ENCODE measurements at places on chromosomes 4 and X.

DNA sequence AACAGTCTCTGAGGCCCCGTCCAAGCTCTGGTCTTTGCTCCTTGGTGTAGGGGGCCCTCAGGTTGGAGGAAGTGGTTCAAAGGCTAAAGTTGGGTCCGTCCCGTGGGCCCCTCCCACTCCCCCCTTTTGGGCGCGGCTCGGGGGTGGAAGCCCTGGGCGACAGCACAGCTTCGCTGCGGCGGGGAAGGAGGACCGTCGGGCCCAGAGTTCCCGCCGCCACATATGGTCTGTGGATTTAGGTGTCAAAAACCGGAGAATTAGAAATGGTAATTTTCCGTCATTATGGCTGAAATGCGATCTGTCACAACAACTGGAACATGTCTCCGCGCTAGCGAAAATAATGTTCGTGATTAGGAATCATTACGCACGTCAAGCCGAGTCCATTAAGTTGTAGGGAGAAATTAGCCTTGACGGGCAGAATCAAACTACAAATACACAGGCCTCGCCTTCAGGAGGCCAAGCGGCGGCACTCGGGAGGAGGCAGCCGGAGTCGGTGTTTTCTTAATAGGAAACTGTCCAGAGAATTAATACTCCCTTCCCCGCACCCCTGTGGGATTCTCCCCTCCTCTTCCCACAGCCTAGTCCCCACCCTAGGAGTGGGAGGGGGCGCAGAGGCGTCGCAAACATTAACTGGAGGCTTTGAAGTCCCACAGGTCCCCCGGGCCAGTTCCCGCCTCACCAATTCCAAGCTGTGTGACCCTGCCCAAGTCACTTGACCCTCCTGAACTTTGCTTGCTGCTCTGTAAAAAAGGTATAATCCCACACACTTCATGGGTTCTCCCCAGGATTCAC, 15.0 kb downstream of the NKX3-2 start:
- no peak for ATAC-seq

DNA sequence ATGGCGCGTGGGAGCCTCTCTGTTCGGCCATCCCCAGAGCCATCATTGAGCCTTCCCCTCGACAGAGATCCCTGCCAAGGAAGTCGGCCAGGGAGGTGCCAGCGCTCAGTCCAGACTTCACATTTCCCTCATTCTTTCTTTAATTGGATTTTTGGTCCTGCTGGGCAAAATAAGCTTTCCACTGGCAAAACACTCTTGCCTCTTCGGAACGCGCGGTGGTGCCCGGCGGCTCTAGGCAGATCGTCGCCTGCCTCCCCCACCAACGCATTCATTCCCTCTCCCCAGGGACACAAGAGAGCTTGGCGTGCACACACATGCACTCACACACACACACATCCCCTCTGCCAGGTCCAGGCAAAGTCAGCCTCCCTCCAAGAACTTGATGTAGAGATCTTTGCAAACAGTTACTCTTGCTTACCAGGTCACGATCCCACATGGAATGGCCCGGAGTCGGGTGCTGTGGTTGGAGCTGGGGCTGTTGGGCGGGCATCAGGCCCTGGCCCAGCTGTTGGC, 257.1 kb downstream of the BCOR start:
- no peak for ATAC-seq

DNA sequence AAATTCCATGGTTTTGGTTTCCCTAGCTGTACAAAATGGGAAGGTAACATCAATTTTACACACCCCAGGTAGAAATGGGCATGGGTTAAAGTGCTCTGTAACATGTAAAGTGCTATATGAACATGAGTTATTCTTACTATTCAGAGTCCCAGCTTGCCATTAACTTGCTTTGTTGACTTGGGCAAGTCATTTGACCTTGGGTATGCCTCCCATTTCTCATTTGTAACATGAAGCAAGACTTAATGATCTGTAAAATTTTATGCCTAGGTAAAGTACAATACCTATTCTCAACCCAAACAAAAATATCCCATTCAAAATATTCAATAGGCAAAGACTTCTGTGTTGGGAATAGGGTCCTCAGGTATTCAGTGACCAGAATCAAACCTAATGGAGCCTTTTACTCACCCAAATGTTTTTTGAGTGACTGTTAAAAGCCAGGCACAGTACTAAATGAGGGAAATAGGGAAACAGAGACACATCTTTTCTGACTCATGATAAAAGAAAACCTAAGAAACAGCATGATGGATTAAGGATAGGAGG, 126.6 kb downstream of the SH3RF1 start:
- no peak for ATAC-seq

GRCh38 chrX:12080265-12080664, 58.0 kb upstream of the FRMPD4 start:
- no peak for ATAC-seq

GRCh38 chr4:118772081-118772766, 63.7 kb downstream of the SEC24D start:
- peak; percentile 73 for ATAC-seq

- no peak for ATAC-seq
Observed at GRCh38 chr4:84938316-84938715, 28.2 kb downstream of the WDFY3 start.

GRCh38 chr4:121711263-121712000, 14.7 kb upstream of the ANXA5 start:
- ATAC-seq, result peak; percentile 74

- ATAC-seq, result peak; percentile 75
Observed at GRCh38 chr4:39759569-39759968, 61.6 kb downstream of the UBE2K start.

DNA sequence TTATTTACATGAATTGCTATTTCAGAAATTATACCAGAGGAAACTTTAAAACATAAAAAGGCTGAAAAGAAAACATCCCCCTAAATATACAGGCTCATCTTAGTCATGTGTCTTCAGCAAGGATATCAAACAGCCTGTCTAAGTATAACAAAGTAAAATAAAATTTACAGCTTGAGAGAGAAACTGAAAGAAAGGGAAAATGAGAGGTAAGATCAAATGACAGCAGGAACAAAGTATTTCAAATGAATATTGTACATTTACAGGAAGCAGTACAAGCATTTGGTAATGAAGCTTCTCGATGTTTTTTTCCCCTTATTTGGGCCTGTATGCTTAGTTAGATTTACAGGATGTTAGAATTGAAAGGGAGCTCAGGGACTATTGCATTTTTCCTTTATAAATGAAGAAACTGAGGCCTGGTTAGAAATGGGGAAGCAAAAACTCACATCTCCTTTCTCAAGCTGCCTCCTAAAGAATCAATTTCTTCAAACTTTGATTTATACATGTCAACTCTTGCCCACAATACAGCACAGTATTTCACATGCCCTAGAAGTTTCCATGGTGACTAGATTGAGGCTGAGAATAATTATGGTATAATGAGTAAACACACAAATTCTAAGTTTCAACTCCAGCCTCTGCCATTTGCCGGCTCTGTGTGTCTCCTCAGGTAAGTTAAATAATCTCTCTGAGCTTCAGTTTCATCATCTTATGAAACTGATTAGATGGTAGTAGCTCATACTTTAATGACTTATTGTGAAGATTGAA, 29.3 kb downstream of the DAPP1 start:
- ATAC-seq, result no peak

DNA sequence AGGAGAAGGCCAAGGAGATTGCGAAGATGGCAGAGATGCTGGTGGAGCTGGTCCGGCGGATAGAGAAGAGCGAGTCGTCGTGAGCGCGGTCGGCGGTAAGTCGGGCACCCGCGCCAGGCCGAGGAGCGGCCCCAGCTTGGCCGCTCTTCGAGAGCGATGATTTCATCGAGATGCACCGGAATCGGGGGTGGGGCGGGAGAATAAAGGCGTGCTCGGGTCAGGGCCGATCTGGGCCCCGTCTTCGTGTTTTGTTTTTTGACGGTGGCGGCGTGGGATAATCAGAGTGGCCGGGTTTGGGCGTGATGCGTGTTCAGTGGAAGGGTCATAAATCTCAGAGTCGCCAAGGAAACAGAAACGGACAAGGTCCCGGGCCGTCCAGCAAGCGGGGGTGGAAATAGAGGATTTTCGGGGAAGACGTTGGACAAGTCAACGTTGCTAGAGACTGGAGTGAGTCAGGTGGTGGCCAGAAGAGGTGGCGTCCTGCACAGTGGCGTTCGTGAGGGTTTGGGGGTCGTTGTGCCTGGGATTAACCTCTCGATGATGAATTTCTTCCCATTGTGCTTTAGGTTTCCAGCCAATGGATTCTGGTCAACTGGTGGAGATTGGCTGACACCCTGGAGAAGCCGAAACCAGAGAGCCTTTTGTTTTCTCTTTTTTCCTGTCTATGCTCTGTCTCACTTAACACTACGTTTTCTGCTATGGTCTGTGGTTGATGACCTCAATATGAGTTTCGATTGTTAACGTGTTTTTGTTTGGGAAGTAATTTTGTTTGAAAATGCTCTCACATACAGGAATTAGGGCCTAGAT, 882 bp downstream of the MRFAP1 start:
- ATAC-seq, result peak; percentile 74

GRCh38 chr4:103934178-103934789, 214.5 kb upstream of the TACR3 start:
- ATAC-seq, result no peak

GRCh38 chr4:184825896-184826690, at the start of gene ACSL1:
Gene ACSL1 (minus strand): TSS chr4:184825968. CDS start chr4:184803514, 22,454 bp downstream.
- ATAC-seq, result peak; percentile 91

GRCh38 chr4:146648461-146648783, 9.7 kb downstream of the POU4F2 start:
- ATAC-seq, result no peak

DNA sequence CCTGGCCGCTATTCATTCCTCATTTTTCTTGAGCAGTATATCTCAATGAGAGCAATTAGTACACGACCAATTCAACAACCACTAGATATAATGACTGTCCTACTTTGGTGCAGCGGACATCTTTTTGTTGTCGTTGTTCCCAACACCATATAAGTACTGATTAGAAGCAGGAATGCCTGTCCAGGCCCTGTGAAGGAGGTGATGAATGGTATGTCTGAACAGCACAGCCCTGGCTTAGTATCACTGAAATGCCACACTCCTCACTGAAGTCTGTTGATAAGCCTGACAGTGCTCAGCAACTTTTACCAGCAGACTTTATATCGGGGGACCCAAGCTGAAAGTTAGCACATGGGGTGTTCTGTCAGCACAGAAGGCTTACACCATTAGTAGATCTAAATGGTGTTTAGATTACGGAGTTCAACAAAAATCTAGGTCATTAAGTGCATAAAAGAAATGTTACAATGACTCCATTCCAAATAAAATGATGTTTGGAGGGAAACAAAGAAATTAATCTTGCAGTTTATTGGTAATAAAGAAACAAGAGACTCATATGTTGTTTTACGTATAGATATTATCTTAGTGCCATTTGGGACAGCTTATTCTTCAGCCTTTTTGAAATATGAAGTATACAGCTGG, 228.3 kb upstream of the TTC29 start:
- no peak for ATAC-seq

- no peak for ATAC-seq
Observed at GRCh38 chr4:162485486-162485885, 321.7 kb upstream of the FSTL5 start.

- no peak for ATAC-seq
Observed at GRCh38 chr4:10535912-10536311, 78.7 kb upstream of the ZNF518B start.

DNA sequence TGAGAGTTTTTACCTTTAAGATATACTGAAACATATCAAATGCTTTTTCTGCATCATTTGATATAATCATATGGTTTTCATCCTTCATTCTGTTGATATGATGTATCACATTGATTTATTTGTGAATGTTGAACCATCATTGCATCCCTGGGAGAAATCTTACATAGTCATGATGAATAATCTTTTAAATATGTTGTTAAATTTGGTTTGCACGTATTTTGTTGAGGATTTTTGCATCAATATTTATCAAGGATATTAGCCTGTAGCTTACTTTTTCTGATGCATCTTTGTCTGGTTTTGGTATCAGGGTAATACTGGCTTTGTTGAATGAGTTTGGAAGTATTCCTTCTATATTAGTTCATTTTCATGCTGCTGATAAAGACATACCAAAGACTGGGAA, 541.4 kb downstream of the TLL1 start:
- ATAC-seq, result no peak

DNA sequence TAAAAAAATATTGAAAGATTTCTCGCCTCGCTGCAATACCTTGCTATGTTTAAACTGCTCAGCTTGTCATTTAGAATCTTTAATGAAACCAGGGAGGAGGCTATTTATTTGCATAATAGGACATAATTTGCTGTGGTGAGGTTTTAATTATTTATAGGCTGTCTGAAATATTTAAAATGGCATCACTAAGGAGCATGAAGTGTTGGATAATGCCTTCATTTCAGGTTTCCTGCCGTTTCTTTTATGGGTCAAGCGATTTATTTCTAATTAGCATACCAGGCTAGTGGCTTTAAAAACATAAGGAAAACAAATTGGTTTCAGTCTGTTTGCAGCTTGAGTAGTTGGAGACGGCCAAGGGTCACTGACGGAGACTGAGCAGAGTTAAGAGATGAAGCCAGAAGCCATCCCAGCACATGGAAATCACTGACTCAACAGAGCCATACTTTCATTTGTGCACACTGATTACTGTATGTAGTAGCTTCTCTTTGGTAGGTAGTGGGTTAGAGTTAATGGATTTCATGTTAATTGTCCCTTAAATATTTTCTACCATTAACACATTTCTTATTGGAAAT, 1962.4 kb upstream of the TENM3 start:
- ATAC-seq, result no peak

DNA sequence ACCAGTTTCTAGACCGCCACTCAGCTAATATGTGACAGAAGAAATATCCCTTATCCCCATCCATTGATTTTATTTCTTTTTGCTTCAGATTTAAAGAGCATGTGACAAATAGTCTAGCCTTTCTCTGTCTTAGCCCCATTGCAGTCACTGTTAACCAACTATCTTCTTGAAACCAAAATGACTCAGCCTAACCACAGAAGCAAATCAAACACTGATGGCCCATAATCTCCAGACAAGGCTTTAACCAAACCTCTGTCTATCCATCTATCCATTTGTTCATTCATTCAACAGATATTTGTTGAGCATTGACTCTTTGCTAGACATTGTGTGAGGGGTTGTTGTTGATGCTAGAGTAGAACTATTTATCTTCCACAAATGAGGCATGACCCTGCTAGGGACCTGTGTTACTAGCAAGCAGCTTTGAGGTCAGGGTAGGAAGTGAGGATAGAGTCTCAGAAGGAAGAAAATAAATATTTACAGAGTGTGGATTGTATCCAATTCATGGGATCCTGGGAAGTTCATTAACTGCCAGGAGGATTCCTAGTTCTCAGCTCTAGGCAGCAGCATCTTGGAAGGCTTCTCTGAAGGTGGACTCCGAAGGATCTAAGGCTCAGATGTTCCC, 22.5 kb downstream of the HNRNPH2 start:
- ATAC-seq, result no peak

DNA sequence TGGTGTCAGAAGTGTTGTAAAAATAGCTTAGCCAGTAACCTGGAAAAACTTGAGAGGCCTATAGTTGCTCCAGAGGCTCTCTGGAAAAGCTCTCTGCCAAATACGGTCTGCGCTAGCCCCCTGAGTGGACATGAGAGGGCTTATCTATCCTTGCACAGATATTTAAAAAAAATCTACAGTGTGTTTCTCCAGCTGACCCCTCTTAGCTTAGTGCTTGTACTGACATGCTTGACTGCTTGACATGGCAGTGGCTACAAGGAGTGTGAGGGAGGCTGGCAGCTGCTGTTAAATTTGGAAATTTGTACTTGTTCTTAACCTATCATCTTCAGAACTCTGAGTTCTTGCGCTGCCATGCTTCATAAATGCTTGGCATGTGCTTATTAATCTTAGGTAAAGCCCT, 229.2 kb downstream of the RBMX2 start:
- no peak for ATAC-seq
